ENCODE measurements at places on chromosomes 11 and 22.

DNA sequence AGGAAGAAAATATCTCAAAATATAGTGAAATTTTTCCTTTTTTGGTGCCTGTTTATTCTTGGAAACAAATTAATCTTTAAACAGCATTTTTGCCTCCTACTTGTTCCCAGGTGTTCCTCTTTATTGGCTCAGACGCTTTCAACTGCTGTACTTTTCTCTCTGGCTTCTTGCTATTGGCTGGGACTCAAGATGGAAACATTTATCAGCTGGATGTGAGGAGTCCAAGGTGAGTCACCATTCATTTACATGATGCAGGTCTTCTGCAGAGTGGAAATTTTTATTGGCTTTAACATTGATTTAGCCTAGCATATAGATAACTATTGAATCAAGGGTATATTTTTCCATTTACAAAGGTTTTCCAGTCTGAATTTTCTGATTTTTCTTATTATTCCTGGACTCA lies 34.4 kb upstream of the DNAJB13 start:
- DNase-seq: no peak

GRCh38 chr11:77081381-77081851 lies 14.6 kb downstream of the CAPN5 start:
- DNase-seq: no peak

- no peak for DNase-seq
These were observed 41.2 kb downstream of the IGLL5 start for GRCh38 chr22:22928666-22929380.

- DNase-seq: no peak
These were observed 4.9 kb downstream of the IGF2 start for GRCh38 chr11:2134022-2135010.

GRCh38 chr22:34105461-34106062 lies 185.3 kb upstream of the LARGE1 start:
- no peak for DNase-seq

GRCh38 chr22:40479887-40480538 lies 109.6 kb downstream of the SGSM3 start:
- DNase-seq: no peak

DNA sequence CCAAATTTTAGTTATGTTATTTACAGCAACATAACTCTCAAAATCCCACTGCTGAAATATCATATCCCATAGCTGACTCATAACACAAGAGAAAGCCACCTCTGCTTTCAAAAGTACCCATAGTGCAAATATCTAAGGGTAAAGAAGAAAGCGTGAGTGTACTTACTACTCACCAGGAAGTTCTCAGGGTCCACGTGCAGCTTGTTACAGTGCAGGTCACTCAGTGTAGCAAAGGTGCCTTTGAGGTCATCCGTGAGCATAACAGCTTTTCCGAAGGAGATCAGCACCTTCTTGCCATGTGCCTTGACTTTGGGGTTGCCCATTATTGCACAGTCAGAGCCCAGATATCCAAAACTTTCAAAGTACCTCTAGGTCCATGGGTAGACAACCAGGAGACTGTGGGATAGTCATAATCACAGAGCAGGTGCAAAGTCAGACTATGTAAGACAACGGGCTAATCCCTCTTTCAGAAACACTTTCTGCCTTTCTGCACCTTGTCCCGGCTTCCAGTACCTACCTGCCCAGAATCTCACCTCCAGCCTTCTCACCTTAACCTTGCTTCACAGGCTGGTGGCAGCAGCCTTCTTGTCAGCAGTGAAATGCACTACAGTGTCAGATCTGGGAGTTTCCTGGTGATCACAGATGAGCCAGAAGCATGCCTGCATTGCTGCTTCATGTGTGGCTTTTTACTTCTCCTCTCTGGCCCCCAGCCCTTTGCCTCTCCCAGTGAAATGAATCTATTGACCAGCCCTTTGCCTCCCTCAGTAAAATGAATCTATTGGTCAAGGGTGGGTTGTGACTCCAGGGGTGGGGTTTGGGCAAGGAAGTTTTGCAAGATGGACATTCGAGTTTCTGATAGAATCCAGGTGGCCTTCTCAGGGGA lies 6.5 kb downstream of the HBG1 start:
- no peak for DNase-seq

- no peak for DNase-seq
These were observed 4.2 kb downstream of the XBP1 start for GRCh38 chr22:28795932-28796856.

- DNase-seq: no peak
These were observed 19.4 kb downstream of the IRF7 start for GRCh38 chr11:596374-596773.

- no peak for DNase-seq
These were observed 62.7 kb downstream of the PAK1 start for GRCh38 chr11:77411137-77411707.

DNA sequence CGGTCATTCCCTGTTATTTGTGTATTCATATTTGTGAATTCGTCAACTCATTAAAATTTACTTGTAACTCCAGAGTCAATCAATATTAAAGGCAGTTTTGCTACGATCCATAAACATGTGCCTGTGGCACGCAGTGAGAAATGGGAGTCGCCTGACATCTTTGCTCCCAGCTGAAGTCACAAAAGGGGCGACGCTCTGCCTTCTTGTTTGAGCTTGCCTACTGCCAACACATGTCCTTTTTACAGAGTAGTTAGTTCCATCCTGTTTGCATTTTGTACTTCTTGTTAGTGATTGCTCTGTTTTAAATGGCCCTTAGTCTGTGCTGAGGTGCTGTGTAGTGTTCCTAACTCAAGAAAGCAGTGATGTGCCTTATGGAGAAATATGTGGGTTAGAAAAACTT lies 305.3 kb downstream of the ETS1 start:
- no peak for DNase-seq

- no peak for DNase-seq
These were observed 37.0 kb downstream of the OSBP2 start for GRCh38 chr22:30731658-30732057.

DNA sequence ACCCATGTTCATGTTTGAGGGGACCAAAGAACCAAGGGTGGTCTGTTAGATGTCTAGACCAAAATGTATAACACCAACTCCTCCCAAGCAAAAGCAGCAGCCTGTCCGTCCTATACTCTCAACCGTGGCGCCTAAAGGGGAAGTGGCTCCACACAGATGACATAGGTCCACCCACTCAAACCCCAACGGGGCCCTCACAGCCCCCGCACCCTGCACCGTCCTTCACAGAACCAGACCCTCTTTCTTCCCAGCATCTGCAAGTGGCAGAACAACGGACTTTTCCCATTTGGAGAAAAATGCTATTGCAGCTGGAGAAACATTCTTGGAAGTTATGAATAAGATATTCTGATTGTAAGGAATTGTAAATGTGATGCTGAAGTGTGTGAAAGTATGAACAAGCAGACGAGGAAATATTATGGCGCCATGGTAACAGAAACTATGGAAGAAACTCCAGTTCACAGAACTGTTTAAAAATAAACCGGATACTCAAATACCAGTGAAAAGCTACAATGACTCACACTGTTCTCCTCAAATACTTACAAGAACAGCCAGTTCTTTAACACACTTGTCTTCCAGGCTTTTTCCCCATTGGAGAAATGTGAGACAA lies 76.5 kb upstream of the ARFGAP3 start:
- DNase-seq: no peak

DNA sequence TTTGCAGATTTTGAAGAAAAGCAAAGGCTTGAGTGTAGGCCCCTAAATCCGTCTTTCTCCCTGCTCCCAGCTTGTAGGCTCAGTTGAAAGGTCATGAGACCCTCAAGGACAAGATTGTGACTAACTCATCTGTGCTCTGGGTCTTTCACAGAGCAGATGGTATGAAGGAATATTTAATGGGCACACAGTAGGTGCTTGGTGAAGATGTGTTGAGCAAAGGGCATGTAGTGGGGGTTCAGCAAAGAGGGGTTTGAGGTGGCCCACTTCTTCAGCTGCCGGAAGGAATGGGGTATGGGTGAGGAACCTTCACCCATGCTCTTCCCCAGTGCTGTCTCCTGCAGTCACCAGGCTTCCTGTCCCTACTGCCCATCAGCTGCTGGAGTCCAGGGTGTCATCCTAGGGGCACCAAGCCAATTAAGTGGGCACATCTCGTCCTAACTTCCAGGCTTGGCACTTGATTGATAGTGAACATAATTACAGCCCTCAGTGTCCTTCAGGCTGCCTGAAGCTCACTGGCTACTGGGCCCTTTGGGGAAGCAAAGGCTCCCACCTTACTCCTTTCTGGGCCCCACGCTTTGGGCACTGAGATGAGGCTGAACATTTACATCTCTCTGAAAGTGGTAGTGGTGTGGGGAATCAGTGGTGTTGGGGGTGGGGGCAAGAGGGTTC lies 15.0 kb downstream of the DGAT2 start:
- no peak for DNase-seq

GRCh38 chr11:1072116-1072820 lies 2.4 kb upstream of the MUC2 start:
- no peak for DNase-seq

- DNase-seq: no peak
These were observed 10.8 kb downstream of the C11orf24 start for GRCh38 chr11:68261006-68261405.

DNA sequence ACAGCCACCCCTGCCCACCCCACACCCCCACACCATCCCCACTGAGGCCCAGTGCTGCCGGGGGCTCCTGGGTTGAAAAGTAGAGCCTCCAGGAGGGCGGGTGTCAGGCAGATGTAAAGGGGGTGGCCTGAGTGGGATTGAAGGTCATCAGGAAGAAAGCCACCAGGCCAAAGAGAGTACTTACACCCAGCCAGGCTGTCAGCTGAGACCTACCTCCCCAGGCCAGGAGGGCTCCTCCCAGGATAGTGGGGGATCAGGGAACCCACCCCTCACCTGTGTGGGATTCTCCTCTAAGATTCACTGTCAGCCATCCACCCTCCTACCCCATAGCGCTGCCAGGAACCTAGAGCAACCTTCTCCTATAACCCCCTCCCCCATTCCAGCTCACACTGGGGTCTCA lies 17.2 kb upstream of the FCHSD2 start:
- DNase-seq: no peak

- DNase-seq: no peak
These were observed 881.3 kb downstream of the KCNA4 start for GRCh38 chr11:29135504-29135903.

GRCh38 chr22:37462983-37463382 lies 23.2 kb downstream of the MFNG start:
- no peak for DNase-seq

- no peak for DNase-seq
These were observed 1074.5 kb downstream of the TBC1D22A start for GRCh38 chr22:47836957-47837356.

DNA sequence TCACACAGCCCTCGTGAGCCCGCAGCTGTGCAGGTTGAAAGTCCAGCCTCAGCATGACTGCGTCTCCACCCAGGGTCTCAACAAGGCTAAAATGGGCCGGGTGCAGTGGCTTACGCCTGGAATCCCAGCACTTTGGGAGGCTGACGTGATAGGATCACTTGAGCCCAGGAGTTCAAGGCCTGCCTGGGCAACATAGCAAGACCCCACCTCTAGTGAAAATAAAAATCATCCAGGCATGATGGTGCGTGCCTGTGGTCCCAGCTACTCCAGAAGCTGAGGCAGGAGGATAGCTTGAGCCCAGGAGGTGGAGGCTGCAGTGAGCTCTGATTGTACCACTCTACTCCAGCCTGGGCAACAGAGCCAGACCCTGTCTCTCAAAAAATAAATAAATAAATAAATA lies 100.8 kb upstream of the PRR5 start:
- DNase-seq: no peak

All from stimulated activated CD8-positive, alpha-beta memory T cell treated with anti-CD3 and anti-CD28 coated beads, Interleukin-7, amount 100 ng/mL, for 24 hours (primary cell).